ENCODE measurements at places on chromosomes 12 and 14. TPM values are rescaled to one million over a fixed set of nuclear protein-coding genes. Genes with fewer than 3 reads are reported as not detected.

PYGL gene
- polyA plus RNA-seq, result 53.0 TPM

DNA sequence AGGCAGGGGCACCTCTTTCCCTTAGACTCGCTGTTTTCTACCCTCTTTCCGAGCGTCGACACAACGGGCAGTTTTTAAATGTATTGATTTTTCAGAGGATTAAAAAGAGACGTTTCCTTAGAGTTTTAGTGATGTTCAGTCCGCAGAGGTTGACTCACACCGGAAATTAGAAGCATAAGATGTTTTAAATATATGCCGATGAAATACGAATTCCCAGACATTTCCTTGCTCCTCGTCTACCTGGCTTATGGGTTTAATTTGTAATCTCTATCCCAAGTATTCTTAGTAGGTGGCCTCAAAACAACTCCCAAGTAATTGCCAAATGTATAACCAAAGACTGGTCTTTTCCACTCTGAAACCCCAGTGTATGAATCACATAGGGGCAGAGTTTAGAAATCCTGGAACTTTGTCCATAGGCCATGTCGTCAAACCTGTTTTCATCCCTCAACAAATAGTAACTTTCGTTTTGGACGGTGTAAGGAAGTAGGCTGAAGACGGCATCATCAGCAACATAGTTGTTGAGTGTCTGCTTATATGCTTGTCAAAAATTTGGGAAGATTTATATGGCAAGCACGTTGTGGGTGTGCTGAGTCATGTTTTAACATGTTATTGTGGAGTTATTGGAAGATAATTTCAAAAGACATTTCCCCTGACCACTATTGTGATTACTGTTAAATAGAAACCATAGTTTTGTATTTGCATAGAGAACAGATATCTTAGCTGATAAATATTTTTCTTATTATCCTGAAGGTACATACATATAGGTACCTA, 824 bp downstream of the TBK1 start:
- DNase-seq, result no peak

DNA sequence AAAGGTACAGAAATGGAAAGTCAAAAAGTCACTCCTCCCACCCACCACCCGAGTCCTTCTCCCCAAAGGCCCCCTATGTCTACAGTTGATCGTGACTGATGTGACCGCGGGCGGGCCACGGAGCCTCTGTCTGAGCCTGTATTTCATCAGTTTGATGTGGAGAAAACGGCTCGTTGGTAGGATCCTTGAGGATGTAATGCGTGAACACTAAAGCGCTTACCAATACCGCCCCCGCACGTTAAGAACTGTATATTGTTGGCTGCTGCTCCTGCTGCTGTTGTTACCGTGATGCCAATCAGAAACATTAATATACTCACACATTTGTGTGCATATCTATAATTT, 24.6 kb upstream of the UBC start:
- DNase-seq, result peak; percentile 57

USP44 gene
- 0.14 TPM for polyA plus RNA-seq

- DNase-seq, result no peak
Observed at GRCh38 chr12:24746006-24746671, 202.8 kb downstream of the BCAT1 start.

DNA sequence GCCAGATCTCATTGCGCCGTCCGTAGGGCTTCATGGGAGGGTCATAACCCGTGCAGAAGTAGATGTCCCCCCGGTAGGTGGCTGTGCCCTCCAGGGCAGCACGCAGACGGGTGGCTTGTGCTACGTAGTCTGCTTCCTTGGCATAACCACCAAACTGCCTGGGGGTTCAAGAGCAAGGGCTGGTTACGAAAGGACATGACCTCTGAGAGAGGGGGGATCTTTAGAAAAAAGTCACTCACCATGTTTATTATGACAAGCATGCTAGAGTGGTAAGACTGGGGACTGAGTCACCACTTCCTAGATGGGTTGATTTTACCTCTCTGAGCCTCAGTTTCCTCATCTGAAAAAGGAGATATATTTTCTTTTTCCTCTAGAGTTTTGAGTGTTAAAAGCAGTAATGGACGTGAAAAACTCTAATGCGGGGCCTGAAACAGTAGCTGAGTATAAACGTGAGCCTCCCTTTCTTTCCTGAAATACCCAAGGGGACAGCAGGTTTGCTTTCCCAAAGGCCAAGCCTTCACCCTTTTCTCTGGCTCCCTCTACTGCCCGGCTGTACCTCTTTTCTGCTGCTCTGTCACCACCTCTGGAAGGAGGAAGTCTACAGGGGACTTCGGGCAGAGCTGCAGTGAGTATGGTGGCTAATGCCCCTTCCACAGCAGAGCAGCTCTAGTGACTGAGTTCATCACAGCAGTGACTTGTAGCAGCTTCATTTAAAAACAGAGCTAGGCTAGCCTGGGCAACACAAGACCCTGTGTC, 23.5 kb upstream of the GPRC5D start:
- no peak for DNase-seq

GRCh38 chr12:68975811-68976210, 42.8 kb upstream of the CPM start:
- no peak for DNase-seq

GRCh38 chr14:105837349-105838063, 311.1 kb downstream of the TMEM121 start:
- DNase-seq, result no peak

GRCh38 chr12:22231078-22231477, 103.4 kb downstream of the ST8SIA1 start:
- DNase-seq, result no peak

- no peak for DNase-seq
Observed at GRCh38 chr14:61925043-61925442, 162.8 kb downstream of the SNAPC1 start.

DNA sequence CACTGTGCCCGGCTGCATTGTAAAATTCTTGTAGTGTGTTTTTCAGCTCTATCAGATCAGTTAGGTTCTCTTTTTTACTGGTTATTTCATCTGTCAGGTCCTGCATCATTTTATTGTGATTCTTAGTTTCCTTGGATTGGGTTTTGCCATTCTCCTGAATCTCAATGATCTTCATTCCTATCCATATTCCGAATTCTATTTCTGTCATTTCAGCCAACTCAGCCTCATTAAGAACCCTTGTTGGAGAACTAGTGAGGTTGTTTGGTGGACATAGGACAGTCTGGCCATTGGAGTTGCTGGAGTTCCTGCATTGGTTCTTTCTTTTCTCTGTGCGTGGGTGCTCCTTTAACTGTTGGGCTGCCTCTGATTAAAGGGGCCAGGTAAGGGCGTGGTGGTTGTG, 5.6 kb upstream of the C1S start:
- DNase-seq, result no peak

DNA sequence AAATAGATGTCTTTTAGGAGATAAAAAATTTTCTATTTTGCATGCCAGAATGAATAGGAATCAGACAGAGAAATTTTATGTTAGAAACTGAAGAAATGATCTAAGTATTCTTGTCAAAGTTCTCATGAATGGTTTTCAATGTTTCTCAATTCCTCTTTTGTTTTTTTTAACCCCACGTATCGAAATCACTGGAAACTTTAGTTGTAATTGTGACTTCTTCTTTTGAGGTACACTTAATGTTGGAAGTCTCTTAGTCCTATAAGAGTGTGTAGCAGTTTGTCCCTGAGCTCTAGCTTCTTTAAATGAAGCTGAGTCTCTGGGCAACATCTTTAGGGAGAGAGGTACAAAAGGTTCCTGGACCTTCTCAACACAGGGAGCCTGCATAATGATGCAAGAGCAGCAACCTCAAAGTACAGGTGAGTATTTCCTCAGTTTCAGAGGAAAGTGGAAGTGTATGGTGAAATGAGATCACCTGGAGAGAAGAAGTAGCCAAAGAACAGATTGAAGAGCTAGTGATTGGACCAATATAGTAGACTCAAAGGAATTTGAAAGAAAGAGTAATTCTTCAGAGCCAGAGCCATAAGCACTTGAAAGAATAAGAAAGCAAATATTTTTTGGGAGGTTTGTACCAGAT, at the start of gene CLEC6A:
TSS of gene CLEC6A (plus strand) at position 236 of the 634 bp plus-strand sequence. CDS start at position 386, 150 bp downstream.
- no peak for DNase-seq

GZMB gene
- polyA plus RNA-seq, result 1.9 TPM

CFAP73 gene
- not detected for polyA plus RNA-seq

DNA sequence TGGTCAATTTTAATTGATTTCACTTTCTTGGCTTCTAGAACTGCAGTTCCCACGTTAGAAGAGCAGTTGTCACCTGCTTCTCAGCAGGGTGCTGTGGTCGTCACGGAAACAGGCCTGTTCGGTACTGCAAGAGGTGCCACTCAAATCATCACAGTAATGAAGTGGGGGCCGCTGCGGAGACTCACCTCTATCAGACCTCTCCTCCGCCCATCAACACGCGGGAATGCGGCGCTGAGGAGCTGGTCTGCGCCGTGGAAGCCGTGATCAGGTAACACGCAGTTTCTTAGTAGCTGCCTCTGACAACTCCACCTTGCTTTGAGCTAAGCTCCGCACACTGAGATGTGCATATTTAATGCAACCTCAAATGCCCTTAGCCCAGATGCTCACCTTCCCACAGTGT, 107.2 kb downstream of the UNC79 start:
- no peak for DNase-seq

GRCh38 chr14:104344818-104345620, 206.6 kb downstream of the KIF26A start:
- DNase-seq, result no peak

DNA sequence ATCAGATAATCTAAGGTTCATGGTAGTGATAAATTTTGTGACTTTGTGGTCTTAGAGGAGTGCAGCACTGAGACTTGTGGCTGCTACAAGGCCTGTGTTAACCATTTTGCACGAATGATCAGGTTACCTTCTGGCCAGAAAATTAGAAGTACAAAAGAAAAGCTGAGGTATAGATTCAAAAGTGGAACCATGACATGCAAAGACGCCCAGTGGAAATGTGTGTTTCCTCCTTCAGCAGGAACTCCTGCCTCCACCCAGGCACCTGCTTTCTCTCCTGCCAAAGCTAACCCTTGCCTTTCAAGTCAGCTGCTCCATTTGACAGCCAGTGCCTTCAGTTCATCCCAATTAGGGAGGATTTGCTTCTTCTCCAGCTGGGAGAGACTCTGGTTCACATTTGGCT, 10.1 kb downstream of the PDE6H start:
- DNase-seq, result no peak

- no peak for DNase-seq
Observed at GRCh38 chr14:102906616-102907302, 15.7 kb upstream of the AMN start.

SOAT2 gene
- polyA plus RNA-seq, result 0.48 TPM

GRCh38 chr14:69768873-69769272, 1.9 kb downstream of the SRSF5 start:
- DNase-seq, result no peak

GRCh38 chr12:70660620-70661219, 23.5 kb upstream of the PTPRB start:
- no peak for DNase-seq

GRCh38 chr12:52197371-52198231, 5.8 kb upstream of the KRT80 start:
- no peak for DNase-seq

- DNase-seq, result no peak
Observed at GRCh38 chr12:77213319-77213718, 147.9 kb upstream of the E2F7 start.

- DNase-seq, result no peak
Observed at GRCh38 chr12:12582193-12582881, 19.7 kb upstream of the DUSP16 start.

DNA sequence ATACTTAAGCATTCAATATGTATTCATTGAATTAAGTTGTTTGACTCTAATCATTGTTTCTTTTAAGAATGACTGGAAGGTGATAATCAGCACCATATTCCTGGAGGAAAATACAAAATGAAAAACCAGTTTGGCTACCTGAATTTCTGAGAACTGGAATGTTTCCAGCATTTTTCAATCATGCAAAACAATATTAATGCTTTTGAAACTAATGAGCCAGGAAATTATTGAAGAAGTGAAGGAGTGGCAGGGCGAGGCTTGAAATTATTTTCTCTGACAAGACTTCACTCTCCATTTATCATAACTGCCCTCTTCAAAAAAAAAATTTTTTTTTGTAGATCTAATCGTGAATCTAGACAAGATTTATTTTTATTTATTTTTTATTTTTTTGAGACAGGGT, 19.0 kb downstream of the TMEM19 start:
- DNase-seq, result no peak

STAC3 gene
- 1.3 TPM for polyA plus RNA-seq

BCL11B gene
- polyA plus RNA-seq, result 0.04 TPM

GRCh38 chr14:106318700-106319099, 792.3 kb downstream of the TMEM121 start:
- DNase-seq, result peak; percentile 41

DNA sequence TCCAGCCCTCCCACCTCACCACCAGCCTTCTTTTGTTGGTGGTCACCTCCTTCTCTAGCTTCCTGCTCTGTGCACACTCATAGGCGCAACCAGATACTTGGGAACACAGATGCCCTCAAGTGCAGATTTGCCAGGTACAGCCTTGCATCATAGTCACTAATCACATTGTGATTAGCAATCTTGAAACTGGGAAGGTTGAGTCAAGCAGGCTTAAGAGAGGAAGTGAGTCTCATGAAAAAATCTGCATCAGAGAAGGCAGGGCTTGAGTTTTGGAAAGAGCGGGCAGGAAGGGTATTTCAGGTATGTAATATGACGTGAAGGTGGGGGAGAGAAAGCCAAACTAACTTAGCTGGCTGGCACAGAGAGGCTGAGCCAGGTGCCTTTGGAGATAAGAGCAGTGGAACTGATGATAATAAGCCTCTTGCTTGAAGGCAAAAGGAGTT, 2.7 kb upstream of the RABGGTA start:
- no peak for DNase-seq

PLCZ1 gene
- not detected for polyA plus RNA-seq

- DNase-seq, result no peak
Observed at GRCh38 chr14:55976655-55977054, 141.6 kb upstream of the PELI2 start.

CLEC1A gene
- polyA plus RNA-seq, result 1.2 TPM

GRCh38 chr12:93181409-93181965, 196.2 kb upstream of the NUDT4 start:
- DNase-seq, result no peak

TAS2R19 gene
- not detected for polyA plus RNA-seq

GRCh38 chr14:102212845-102213244, 73.1 kb downstream of the WDR20 start:
- no peak for DNase-seq
